ENCODE measurements at places on chromosomes 6 and 20.

DNA sequence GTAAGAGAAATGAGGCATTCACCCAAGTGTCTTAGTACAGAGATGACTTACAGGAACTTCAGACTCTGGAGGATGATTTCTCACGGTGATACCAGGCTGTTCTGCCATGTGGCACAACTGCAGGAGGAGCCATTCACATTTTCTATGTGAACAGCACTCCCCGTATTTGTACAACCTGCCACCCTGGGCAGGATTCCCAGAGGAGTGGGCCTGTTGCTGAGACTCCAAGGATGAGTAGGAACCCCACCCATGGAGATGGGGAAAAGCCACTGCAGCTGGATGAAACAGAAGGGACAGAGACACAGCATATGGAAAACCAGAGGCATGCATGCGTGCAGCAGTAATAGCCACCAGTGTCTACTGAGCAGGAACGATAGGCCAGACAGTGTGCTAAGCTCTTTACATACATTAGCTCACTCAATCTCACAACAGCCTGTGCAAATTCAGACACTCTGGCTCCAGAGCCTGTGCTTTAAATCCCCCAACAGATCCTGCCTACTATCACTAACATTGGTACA lies 48.0 kb upstream of the PTPRT start:
- DNase-seq = peak; percentile 56

DNA sequence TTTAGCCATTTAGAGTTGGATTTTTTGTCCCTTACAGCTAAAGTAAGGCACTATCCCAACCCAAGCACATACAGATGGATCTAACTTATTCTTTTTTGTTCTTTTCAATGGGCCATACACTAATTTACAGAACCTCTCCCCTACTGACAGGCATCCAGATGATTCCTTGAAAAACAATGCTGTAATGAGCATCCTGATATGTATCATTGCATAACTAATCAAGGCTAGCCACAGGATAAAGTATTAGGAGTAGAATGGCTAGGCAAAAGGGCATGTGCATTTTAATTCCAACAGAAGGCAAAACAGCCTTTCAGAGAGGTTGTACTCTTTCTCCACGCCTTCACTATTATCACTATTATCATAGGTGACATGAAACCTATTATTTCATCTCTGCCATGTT lies 54.1 kb downstream of the ELOVL5 start:
- DNase-seq = no peak

DNA sequence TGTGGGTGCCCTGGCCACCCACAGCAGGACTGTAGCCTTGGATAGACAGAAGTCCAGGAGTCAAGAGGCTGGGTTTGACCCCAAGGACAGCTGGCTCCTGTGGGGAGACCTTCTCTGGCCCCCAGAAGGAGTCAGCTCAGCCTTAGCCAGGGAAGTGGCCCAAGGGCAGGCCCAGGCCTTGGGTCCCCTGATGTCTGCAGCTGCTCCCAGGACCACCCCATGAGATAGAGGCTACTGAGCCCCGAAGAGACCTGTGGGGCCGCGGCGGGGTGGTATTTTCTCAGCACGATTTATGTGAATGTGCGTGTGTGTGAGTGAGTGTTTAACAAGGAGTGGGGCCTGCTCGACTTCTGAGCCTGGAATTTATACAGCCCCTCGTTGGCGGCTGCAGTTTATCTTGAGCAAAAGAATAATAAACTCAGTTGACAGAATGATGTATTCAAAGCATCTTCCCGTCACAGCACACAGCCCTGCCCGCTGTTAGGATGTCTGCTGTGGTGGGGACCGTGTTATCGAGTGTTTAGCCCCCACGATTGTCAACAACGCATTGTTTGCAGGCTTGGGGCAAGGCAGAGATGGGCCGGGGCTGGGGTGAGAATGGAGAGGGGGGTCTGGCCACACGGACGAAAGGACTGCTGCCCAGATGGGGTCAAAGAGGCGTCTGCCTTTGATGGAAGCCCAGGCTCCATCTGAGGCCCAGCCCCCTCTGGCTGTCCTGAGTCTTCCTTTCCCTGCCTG lies 163.3 kb downstream of the VEGFA start:
- no peak for DNase-seq

DNA sequence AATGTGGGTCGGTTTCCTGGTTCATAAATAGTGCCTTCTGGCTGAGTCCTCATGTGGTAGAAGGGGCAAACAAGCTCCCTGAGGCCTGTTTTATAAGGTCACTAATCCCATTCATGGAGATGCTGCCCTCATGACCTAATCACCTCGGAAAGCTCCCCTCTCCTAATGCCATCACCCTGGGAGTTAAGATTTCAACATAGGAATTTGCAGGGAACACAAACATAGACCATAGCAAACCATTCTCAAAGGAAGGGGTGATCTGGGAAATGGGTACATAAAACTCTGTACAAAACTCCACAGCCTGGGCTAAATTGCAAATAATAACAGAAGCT lies 1.5 kb upstream of the ADTRP start:
- DNase-seq = peak; percentile 20

- no peak for DNase-seq
Measured at GRCh38 chr6:4816904-4817303, 40.7 kb downstream of the CDYL start.

DNA sequence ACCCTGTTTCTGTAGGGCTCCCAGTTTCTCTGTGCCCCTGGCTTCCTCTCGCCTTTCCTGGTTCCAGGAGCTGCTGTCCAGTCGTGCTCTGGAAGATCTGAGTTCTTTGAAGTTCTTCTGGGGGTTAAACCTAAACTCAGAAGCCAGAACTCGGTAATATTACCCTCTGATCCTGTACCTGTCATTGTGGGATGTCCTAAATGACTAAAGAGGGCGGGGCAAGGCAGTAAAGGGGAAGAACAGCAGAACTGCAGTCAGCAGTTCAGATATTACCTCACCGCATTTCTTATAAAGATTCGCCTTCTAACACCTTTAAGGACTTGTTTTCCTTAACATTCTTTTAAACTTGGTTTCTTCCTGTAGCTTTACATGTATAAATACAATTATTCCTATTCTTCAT lies 63.9 kb downstream of the FAM120B start:
- DNase-seq = no peak

- no peak for DNase-seq
Measured at GRCh38 chr6:44956396-44956795, 371.7 kb upstream of the RUNX2 start.

GRCh38 chr20:19423097-19423899 lies 210.9 kb downstream of the SLC24A3 start:
- no peak for DNase-seq

GRCh38 chr6:158257425-158257759 lies 54.9 kb upstream of the TULP4 start:
- DNase-seq = no peak

DNA sequence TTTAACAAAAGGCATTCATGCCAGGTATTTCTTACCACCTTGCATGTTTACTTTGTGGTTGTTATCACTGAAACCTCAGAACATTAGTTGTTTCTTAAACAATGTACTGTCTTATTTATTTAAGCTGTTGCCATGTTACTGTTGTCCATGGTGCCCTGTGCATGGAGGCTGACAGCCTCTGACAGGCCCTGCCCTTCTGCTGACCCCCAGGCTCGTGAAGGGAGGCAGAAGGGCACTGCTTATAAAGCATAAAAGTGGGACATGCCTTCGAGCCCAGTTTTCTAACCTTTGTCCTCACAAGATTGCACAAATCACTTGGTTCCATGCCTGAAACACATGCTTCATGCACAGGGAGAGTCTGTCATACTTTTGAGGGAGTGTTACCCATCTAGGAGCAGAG lies 46.7 kb upstream of the CLIC5 start:
- no peak for DNase-seq

GRCh38 chr6:147873816-147874215 lies 365.3 kb downstream of the SAMD5 start:
- no peak for DNase-seq

GRCh38 chr20:54040531-54040930 lies 29.9 kb downstream of the BCAS1 start:
- no peak for DNase-seq

- no peak for DNase-seq
Measured at GRCh38 chr20:63354636-63355350, 6.4 kb downstream of the CHRNA4 start.

DNA sequence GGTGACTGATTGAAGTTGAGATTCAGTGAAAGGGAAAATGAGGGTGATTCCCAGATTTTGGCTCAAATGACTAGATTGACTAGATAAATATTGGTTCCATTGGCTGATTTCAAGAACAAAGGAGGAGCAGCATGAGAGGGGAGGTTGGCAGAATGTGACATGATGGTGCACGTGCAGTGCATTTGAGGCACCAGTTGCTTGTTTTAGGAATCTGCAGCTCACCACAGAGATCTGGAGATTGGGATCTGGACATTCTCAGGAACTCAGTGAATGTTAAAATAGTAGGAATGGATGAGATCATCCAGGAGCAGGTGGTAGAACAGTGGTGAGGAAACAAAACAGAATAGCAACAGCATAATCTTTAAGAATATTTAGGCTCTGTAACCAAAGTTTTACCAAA lies 496.3 kb downstream of the DHX35 start:
- DNase-seq = no peak

DNA sequence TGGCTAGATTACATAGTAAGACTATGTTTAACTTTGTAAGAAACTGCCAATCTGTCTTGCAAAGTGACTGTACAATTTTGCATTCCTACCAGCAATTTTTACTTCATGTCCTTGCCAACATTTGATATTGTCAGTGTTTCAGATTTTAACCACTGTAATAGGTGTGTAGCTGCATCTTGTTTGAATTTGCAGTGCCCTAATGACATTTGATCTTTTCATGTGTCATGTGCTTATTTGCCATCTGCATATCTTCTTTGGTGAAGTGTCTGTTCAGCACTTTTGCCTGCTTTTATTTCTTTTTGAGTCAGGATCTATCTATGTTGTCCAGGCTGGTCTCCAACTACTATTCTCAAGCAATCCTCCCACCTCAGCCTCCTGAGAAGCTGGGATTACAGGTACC lies 2.4 kb upstream of the PRPH2 start:
- DNase-seq = no peak

DNA sequence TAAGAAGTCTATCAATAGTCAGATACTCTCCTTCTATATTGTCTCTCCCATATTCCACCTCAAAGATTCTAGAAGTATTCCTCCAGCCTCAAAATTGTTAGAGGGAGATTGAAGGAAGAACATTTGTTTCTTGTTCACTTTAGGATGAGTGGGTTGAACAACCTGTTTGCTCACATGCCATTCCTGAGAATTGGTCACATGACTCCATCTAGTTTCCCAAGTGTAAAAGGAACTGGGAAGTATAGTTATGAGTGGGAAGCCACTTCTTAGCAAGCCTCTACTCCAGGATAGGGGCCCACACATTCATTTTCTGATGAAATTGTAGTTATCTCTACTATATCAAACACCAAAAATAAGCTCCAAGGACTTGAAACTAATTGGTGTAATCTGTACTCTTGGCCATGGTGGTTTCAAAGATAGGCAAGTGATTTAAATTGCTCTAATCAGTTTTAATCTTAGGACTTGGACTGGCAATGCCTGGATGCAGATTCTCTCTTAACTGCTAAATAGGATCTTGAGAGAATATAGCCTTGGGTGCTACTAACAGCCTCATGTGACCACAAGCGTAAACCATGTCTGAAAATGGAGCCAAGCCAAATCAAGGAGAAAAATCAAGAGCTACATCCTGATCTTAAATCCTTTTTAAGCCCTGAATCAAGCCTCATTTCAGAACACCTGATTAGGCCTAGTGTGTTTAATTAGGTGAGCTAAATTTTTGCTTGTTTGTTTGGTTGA lies 758.7 kb upstream of the MAN1A1 start:
- peak; percentile 48 for DNase-seq

DNA sequence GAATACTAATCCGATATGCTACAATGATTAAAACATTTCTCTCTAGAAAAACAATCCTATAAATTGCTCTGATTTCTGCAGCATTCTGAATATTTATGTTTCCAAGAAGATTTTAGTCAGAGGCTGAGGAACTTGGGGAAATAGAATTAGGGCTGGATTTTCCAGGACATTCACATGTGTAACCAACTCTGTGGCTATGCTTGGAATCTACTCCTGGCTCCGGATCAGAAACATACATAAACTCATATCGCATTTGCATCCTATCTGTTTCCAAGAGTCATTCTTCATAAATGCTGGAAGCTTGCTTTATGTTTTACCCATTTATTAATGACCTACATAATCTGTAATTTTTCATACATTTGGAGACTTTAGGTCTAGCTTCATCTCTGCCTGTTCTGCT lies 459.9 kb upstream of the MARCKS start:
- DNase-seq = no peak

GRCh38 chr6:48747040-48747439 lies 636.0 kb upstream of the PTCHD4 start:
- no peak for DNase-seq

GRCh38 chr6:166660157-166660688 lies 33.2 kb upstream of the RPS6KA2 start:
- no peak for DNase-seq

GRCh38 chr6:163250116-163250515 lies 164.4 kb upstream of the QKI start:
- no peak for DNase-seq

GRCh38 chr6:40963019-40963418 lies 76.0 kb downstream of the UNC5CL start:
- no peak for DNase-seq
